Ovary (tissue), 10 donors: ENCODE measurements at places on chromosomes 7 and 10. TPM values are rescaled to one million over a fixed set of nuclear protein-coding genes. Genes with fewer than 3 reads are reported as not detected.
A peak's percentile ranks its signal among the peaks of the same experiment; 100 is the strongest.

Gene MYL10
- not detected for total RNA-seq

DNA sequence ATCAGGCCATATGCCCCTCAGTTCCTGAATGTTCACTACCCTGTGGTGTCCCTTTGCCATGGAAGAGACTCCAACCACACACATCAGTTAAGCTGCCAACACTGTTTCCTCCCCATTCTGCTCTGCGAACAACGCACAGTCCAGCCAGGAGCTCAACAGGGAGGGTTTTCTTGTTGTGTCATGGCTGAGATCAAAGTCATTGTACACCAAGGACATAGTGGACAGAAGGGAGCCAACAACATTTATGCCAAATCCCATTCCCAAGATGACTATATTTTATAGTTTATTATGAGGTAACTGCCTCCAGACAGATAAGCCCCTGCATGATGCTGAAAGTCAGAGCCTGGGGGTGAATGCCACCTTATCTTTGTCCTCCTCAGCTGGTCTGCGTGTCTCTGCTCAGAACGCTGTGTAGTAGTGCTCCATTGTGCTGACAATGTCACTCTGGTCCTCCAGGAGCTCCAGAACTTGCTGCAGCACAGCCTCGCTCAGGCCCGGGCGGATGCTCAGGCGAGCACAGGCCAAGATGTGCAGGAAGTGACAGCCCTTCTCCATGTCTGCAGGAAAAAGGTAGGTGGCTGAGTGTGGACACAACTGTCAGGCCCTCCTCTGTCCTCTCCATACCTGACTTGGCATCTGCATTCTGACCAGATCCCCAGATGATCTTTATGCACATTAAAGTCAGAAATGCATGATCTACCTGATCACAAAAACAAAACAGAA is 27.1 kb upstream of the SH3PXD2A start:
- no peaks in the 10 kb centered on the region for H3K4me1 ChIP-seq
- no peak for DNase-seq
- H3K27ac ChIP-seq, result no peak overlapping the region
- H3K36me3 ChIP-seq, result no peaks in the 10 kb centered on the region

GRCh38 chr7:54331311-54331710 is 210.9 kb upstream of the VSTM2A start:
- H3K27ac ChIP-seq, result no peak overlapping the region
- no peaks in the 10 kb centered on the region for H3K27me3 ChIP-seq
- no peaks in the 10 kb centered on the region for H3K4me1 ChIP-seq
- H3K36me3 ChIP-seq, result no peaks in the 10 kb centered on the region
- DNase-seq, result no peak
- no peak overlapping the region for H3K4me3 ChIP-seq

GRCh38 chr10:22443175-22443901 is 98.0 kb downstream of the SPAG6 start:
- H3K36me3 ChIP-seq, result no peaks in the 10 kb centered on the region
- H3K4me1 ChIP-seq, result peaks cover 5% of the 10 kb centered on the region
- DNase-seq, result no peak

GRCh38 chr10:99854860-99855259 is 72.4 kb downstream of the ABCC2 start:
- no peak overlapping the region for H3K4me3 ChIP-seq
- H3K27ac ChIP-seq, result no peak overlapping the region
- no peaks in the 10 kb centered on the region for H3K27me3 ChIP-seq
- H3K4me1 ChIP-seq, result no peaks in the 10 kb centered on the region
- peak; percentile 37 for DNase-seq

- no peak overlapping the region for H3K27ac ChIP-seq
- no peak overlapping the region for H3K4me3 ChIP-seq
- H3K27me3 ChIP-seq, result no peaks in the 10 kb centered on the region
Observed at GRCh38 chr7:36708767-36709166, 15.5 kb downstream of the AOAH start.

DNA sequence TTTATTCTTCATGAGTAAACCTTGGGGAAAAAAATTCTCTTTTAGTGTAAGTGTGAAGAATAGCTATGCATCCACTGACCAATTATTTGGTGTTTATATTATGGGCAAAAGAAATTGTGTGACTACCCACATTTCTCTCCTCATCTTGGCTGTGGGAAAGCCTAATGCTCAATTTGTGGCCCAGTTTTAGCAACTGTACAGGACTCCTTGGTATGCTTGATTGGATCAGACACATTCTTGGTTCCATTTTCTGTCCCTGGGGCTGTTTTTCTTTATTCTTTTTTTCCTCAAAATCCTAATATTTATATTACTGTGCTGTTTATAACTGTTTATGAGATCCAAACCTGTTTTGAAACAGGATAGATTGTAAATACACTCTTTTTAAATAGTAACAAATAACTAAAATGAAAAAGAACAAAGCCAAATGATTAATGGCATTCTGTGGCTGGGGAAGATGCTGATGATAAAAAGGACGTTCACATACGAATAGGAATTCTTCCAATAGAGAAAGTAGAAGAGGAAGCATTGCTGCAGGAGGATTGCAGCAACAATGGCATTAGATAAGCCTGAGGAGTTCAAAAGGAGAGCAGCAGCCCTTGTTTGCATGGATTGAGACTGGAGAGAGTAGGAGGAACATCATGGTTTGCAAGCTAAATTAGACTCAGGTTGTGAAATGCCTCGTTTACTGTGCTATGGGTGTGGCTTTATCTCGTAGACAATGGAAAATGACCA is 580.5 kb downstream of the INHBA start:
- H3K36me3 ChIP-seq, result no peaks in the 10 kb centered on the region
- H3K27ac ChIP-seq, result no peak overlapping the region
- H3K27me3 ChIP-seq, result no peaks in the 10 kb centered on the region
- no peak for DNase-seq
- H3K4me3 ChIP-seq, result no peak overlapping the region
- H3K4me1 ChIP-seq, result no peaks in the 10 kb centered on the region
